ENCODE measurements at places on chromosomes 3 and 15. TPM values are rescaled to one million over a fixed set of nuclear protein-coding genes. Genes with fewer than 3 reads are reported as not detected.

CCR2 gene
- not detected for total RNA-seq

CFAP91 gene
- 1.8 TPM for total RNA-seq

EXOG gene
- total RNA-seq = 12.9 TPM

LRRC3B gene
- not detected for total RNA-seq
